Activated T-cell treated with anti-CD3 and anti-CD28 coated beads, Interleukin-2, amount 50 U/mL, for 1 hour (primary cell): ENCODE measurements at places on chromosomes 12 and 14.

DNA sequence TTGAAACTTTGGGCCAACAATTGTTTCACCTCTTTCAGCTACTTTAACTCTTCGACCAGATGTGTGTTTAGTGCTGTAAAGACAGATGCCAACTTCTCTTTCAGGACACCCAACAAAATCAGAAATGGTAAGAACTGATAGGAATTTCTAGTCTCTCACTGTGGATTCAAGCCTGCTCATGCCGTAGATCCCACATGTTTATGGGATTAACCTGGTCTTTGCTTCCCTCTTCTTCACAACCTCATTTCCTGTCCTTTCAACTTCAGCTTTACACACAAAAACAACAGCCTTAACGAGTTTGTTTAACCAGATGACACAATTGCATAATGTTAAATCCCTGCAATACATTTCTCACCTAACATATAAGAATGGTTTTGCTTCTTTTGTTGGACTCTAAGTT lies 1031.9 kb upstream of the LRFN5 start:
- no peak for DNase-seq

DNA sequence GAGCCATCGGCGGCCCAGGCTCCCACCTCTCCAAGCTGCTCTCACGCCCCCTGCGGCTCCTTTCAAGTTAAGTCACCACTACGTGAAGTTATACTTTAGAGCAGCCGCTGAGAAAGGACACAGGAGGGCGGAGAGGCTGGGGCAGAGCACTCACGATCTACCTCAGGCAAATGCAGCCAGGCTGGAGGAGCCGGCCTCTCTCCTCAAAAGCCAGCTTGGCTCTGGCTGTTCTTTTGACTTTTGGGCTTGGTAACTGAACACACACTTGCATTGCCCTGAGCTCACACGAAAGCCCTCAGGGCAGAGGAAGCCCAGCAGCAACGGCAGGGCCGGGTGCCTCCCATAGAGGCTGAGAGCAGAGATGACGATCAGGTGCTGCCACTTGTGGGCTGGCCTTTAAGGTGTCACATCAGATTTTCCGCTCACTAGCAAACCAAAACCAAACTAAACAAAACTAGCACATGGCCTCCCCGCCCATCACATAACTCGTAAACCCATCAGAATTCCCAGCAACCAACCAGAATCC lies 75.2 kb downstream of the PITPNM2 start:
- peak; percentile 79 for DNase-seq

DNA sequence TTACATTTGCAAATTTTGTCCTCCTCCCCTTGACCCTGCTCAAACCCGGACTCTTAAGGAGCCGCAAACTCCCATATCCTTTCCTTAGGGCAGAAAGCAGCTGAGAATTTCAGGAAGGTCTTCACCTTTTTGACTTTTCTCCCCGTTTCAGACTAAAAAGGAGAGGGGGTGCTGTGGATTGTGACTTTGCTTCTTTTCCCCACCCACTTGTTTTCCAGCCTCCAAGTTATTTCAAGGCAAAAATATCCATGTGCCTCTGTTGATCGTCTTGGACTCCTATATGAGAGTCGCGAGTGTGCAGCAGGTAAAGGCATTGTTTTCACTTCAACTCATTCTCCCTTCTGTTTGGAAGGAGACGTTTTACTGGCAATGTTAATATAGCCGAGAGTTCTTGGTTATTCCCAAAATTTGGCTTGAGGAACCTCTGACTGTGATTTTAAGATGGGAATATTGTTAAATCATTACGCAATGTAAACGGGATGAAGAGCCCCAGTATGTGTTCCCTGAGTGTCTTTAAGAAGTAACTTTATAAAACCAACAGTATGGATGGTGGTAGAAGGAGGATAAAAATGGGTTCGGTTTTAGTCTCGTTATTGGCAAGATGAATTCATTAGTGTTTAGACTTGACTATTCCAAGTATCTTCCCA lies 663 bp downstream of the LRRK2 start:
- no peak for DNase-seq

- no peak for DNase-seq
These were observed 331.2 kb downstream of the CACNA1C start for GRCh38 chr12:2384029-2384386.

DNA sequence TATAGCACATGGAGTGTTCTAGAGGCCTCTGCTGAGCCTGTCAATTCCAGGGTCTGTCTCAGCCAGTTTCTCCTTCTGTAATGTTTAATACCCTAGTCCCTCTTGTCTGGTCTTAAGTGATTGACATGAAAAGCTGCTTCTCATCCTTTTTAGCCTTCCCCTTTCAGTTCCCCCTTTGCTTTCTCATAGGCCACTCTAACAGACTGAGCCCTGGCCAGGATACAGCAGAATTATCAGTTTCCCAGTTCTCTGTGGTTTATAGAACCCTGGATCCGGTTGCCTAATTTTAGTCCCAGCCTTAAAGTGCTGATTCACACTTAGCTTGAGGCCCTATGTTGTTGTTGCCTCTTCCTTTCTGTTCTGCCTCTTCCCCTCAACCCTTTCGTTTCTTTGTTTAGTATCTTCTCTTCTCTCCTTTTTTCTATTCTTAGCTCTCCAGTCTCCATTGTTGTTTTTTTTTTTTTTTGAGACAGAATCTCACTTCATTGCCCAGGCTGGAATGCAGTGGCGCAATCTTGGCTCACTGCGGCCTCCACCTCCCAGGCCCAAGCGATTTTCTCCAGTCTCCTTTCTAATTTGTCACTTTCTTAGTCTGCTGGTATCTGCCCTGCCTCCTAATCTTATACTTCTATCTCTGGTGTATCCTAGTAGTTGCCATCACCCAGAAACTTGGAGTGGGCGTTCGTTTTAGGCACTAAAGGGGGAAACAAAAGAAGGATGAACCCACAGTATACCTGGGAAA lies 2.9 kb upstream of the BIN2 start:
- DNase-seq: no peak

DNA sequence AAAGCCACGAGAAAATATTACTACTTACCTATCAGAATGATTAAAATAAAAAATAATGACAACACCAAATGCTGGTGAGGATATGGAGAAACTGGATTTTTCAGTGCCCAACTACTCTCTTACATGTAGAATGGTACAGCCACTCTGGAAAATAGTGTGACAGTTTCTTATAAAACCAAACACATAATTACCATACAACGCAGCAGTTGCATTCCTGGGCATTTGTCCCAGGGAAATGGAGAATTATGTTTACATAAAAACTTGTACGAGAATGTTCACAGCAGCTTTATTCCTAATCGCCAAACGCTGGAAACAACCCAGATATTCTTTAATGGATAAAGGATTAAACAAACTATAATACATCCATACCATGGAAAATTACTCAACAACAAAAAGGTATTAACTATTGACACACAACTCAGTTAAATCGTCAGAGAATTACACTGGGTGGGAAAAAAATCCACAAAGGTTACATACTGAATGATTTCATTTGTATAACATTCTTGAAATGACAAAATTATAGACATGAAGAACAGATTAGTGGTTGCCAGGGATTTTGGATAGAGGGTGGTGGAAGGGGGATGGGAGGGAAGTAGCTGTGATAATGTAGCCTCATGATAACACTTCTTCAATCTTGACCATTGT lies 35.4 kb downstream of the TAOK3 start:
- no peak for DNase-seq

DNA sequence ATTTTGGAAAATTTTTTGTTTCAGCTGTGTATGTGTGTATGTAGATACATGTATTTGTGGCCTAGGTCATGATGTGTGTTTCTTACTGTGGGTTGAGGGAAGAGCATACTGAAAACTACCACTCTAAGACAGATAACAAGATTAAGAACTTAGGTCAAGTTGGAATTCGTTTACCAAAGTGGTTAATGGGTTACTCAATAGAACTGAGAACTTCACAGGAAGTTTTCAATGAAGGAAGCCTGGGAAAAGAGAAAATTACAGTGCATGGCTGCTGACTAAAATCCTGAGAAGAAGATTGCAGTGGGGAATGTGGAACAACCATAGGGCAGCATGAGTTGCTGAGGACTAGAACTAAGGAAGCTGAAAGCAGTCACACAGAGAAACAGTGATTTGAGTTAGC lies 21.4 kb upstream of the FOXG1 start:
- DNase-seq: no peak

DNA sequence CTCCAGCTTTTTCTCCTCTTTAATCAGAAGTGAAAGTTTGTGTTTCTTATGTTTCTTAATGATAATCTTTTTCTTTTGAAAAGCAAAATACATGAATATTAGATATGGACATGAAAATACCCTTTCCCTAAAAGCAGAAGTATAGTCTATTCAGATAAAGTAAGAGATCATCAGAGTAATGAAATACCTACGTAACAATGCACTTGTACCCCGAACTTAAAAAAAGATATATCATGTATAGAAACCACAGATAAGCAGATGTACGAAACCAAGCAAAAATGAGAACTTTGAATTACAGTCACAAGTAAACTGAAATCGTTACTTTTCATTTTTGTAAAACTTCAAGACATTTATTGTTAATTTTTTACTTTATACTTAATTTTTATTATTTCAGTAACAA lies 1.5 kb upstream of the GPR65 start:
- no peak for DNase-seq

GRCh38 chr12:29228474-29229157 lies 79.5 kb downstream of the FAR2 start:
- no peak for DNase-seq

DNA sequence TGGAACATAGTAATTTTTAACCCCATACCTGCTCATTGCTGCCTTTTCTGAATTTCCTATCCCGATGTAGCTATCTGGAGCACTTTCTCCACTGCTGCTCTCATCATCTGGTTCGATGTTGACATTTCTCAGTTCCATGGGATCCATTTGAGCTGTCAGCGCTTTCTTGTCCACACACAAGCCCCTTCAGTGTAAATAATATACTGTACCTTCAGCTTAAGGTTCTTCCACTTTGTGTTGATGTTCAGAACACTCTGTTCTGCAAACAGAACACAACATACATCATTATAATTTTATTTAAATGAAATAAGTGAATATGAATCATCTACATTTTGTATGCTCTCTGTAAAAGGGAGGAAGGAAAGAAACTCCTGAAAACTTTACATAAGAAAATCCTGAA lies 32.9 kb downstream of the SLC38A4 start:
- no peak for DNase-seq

DNA sequence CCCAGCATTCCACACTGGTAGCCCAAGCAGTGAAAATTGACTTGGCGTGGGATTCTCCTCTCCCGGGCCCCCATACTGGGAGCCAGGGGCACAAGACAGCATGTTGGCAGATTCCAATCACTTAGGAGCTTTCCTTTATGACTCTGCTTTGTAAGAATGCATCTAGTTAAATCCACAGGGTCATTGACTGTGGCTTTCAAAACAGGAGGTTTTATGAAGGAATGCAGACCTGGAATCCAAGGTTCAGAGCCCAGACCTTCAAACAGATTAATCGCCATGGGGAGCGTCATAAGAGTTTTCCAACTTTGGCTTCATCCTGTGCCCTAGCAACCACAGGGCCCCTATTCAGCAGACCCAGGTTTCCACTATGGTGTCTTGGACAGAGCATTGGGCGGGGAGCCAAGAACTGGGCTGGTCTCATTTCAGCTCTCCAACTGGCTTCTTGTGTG lies 76.4 kb upstream of the RMST start:
- DNase-seq: no peak

- DNase-seq: no peak
These were observed 270.6 kb downstream of the NAV3 start for GRCh38 chr12:78101113-78101876.

GRCh38 chr12:58224536-58225105 lies 283.3 kb downstream of the ATP23 start:
- no peak for DNase-seq
